Activated gamma-delta T cell treated with anti-CD3 and anti-CD28 coated beads, Interleukin-2, amount 50 U/mL, for 16 hours (primary cell): ENCODE measurements at places on chromosomes 2 and 18.

GRCh38 chr18:54154231-54154630 lies 70.2 kb downstream of the MBD2 start:
- DNase-seq = no peak

- DNase-seq = no peak
These were observed 70.3 kb upstream of the CWC22 start for GRCh38 chr2:180077295-180077906.

DNA sequence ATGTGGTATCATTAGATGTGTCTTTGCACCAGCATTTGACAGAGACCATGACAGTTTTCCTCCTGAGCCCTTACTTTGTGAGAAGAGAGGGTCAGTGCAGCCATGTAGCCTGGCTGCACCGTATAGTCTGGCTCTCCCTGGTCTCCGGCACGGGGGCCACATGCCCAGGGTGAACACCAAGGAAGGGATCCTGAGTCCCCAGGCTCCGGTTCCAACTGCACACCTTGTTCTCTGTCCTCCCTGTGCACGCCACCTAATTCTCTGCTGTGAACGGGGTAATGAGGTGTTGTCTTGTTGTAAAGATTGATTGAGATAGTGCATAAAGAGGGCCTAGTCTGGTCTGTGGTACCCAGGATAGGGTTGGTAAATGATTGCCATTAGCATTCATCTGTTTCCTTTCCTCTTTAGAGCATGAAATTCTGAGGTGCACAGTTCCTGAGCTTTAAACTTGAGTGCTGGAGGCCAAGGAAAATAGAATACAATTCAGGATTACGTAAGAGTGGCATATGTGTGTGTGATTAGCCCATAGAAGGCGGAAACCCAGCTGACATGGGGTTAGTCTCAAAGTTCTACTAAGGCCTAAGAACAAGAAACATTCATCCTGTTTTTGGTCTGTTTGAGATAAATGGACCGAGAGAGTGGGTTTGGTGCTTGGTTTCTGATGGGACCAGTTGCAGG lies 55.5 kb downstream of the NCK2 start:
- DNase-seq = no peak

GRCh38 chr18:52009958-52010357 lies 330.0 kb upstream of the DCC start:
- DNase-seq = no peak

- no peak for DNase-seq
These were observed 151.2 kb downstream of the ABCA12 start for GRCh38 chr2:214987261-214987660.

- DNase-seq = no peak
These were observed 527.5 kb downstream of the GALR1 start for GRCh38 chr18:77777163-77777562.

DNA sequence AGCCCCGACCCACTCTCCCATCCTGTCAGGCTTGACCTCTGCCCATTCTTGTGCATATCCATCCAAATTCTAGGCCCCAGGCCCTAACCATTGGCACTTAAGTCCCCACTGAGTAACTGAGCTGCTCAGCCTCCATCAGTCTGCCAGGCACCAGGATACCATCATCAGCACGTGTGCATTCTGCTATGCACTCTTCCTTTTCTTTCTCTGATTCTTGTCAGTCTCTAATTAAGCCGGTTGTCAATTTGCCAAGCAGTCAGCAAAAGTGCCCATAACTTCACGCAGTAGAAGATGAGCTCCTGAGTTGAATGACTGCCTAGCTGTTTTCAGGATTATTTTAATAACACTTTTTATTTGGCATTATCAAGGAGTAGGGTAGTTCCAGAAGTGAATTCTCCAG lies 107.2 kb downstream of the FEZ2 start:
- no peak for DNase-seq

DNA sequence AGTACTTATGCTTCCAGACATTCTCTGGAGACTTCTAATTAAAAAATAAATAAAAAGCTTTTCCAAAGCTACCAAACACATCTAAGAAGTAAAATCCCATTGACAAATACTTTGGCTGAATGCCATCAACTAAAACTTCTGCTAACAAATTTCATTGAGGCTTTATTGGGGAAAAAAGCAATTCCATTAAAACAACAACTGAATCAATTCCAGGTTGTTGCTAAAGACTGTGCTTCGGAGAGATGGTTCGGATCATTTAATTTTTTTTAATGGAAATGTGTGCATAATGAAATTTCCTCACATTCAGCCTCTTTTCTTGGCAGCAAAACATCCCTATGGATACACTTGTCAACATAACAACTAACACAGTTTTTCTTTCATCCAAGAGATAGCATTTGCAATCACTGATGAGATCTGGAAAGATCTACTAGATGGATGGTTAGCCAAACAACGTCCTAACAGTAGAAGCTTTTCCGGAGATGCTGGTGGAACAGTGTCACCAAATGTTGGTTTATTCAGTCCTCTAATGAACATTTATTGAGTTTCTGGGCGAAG lies 446.1 kb upstream of the FAM98A start:
- no peak for DNase-seq

DNA sequence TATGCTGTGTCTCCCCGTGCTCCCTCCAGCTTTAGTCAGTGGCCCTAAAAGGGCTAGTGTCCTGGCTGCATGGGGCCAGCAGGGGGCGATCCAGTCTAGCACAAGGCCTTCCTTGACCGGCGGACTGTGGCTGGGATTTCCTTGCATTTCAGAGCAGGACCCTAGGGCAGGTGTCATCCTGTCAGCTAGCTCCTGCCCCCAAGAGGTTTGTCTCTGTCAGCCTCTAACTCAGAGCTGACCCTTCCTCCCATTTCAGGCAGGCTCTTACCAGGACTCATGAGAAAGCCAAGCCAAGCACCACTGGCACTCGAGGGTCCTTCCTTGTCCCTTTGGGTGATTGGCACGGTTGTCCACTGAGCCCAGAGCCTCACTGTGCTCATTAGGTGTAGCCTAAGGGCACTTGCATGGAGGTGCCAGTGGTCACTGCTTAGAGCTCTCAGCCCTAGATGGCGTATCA lies 140.3 kb downstream of the RPIA start:
- no peak for DNase-seq

DNA sequence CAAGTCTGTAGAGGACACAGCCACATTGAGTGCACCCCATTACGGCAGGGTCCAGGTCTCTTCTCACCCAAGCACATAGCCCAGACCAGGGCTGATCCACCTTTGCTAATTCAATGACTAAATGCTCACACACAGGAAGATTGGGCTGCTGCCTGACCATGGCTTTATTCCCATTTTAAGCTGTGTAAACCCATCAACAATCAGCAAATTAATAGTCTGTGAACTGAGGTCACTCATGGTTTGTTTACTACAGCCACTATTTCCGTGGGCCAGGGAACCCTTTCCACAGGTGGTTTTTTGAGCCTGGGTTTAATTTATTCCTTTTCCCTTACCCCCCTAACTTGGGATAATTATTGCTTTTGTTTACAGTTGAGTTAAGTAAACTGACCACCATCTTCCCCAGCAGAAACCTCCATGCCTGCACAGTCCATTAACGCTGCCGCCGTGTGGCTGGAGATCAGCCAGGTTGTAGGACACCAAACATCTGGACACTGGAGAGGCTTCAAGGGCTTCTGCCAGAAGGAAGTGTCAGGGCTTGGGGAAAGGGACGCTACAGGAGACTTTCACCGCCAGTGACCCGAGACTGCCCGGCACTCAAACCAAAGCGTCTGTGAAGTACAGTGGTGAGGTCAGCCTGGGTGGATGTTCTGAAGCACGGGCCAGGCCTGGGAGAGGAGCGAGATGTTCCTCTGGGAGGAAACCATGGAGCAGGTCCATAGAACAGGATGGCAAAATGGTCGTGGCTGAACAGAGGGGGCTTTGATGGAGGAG lies 282.9 kb downstream of the DYSF start:
- no peak for DNase-seq

DNA sequence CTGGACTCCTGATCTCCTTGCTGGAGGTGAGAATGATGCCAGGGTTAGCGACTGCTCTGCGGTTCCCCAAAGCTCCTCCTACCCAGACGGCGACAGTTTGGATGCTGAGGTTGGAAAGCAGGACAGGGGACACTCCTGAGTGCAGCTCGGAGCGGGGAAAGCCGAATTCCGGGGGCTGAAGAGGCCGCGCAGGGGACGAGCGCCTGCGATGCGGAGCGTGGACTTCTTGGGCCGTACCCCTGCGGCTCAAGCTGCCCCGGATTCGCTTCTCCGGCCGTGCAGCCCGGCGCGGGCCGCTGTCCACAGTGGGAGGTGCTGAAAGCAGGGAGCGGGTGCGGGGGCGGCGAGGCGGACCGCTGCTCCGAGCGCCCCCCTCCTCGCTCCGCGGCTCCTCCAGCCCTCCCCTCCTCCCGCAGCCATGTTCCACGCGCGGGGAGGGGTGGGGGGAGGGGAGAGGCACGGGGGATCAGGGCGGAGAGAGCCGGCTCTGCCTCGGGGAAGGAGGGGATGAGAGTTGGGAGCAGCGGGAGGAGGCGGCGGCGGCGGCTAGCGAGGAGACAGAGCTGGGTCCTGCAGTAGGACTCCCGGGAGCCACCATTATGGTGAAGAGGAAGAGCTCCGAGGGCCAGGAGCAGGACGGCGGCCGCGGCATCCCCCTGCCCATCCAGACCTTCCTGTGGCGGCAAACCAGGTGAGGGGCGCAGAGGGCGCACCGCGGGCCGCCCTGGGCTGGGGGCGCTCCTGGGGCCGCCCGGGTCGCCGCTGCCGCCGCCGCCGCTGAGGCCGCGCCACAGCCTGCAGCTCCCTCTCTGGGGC lies at the start of gene UNC80:
UNC80 (plus strand) TSS at position 359 of the 816 bp plus-strand sequence; CDS start at position 600, 241 bp downstream.
- DNase-seq = no peak

DNA sequence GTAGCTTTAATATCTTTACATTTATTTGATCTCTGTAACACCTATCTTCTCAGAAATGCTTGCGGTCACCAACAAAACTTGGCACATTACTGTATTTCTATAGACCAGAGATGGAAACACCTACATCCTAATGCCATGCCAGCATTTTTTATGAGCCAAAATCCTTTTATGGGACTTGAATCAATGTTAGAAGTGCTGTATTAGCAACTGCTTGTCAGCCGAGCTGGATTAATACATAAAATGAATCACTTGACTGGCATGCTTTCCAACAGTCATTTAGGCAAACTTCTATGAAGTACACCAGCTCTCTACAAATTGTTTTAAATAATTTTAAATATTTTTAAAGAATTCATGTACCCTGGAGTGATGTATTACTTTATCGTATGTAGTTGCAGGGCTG lies 272.9 kb upstream of the NRP2 start:
- DNase-seq = no peak

GRCh38 chr2:109268916-109269315 lies 139.9 kb downstream of the SH3RF3 start:
- no peak for DNase-seq

- no peak for DNase-seq
These were observed 32.2 kb upstream of the GLI2 start for GRCh38 chr2:120703330-120703994.

GRCh38 chr2:240819126-240819857 lies 727 bp downstream of the KIF1A start:
- DNase-seq = no peak

DNA sequence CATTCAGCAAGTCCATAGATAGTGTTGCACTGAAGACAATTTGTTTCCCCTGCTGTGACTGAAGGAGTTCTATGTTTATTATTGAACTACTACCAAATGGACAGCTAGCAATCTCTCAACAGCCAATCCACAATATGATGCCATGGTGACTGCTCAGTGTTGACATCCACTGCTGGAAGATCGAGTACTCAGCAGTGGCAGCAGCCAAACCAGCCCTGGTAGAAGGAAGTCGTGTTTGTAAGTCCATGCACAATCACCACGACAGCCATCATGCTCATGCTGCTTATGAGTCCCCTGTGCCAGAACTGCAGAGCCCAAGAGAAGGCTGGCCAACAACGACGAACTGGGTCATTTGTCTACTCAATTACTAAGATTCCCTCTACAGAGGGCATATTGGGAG lies 66.4 kb downstream of the OSR1 start:
- DNase-seq = no peak

GRCh38 chr2:201735486-201735885 lies 37.0 kb upstream of the MPP4 start:
- DNase-seq = no peak

GRCh38 chr2:28175028-28175427 lies 217.6 kb upstream of the FOSL2 start:
- no peak for DNase-seq

DNA sequence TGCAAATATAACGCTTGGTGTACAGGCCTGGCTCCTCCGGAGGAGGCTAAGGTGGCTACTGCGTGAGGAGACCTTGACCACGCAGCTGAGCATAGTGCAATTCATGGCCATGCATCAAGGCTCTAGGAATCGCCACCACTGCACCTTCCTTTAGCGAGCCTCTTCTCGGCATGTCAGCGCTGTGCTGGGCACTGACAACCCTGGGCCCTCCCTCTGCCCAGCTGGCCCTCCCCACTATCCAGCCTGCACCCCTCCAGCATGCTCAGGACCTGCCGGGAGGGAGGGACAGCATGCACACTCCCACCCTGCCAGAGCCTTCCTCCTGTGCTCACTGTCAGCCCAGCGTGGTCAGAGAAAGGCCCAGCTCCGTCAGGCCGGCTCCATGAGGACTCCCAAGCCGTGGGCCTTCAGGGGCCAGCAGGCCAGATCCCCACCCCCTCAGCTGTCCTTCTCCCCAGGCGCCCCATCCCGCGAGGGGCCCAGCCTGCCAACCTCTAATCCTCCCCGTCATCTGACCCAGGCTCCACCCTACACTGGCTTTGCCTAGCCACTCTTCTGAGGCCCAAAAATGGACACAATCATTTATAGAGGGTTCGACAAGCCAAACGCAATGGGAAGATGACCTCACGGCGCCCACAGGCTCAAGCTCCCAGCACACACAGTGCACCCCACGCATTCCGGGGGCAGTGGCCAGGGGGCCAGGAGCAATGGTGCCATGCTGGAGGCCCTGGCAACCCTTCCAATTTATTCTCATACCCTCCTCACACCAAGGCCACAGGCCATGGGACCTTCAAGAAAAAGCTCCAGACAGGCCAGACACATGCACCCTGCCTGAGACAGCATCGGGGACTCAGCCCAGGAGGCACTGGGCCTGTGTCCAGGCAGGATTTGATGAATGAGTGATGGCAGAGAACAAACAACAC lies 3.5 kb downstream of the BIN1 start:
- no peak for DNase-seq

DNA sequence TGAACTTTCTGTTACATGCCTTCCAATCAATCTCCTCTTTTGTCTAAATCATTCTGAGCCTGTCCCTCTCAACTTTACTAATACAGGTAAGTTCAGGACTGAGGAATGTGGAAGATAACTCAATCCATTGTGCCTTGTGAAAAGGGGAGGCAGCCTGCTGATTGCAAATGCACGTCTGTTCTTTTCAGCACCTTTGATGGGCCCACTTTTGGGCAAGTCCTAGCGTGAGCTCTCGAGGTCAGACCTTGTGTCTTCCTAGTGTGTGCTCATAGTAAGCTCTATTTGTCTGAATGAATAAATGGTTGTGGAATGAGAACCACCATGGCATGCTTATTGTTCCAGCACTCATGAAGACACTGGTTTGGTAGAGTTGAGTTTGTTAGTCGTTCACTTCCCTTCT lies 50.4 kb upstream of the REL start:
- DNase-seq = no peak

GRCh38 chr2:146701183-146701582 lies 1143.6 kb upstream of the ACVR2A start:
- no peak for DNase-seq

- no peak for DNase-seq
These were observed 92.1 kb upstream of the FHL2 start for GRCh38 chr2:105490956-105491355.
